ENCODE measurements at places on chromosomes 4 and X.

DNA sequence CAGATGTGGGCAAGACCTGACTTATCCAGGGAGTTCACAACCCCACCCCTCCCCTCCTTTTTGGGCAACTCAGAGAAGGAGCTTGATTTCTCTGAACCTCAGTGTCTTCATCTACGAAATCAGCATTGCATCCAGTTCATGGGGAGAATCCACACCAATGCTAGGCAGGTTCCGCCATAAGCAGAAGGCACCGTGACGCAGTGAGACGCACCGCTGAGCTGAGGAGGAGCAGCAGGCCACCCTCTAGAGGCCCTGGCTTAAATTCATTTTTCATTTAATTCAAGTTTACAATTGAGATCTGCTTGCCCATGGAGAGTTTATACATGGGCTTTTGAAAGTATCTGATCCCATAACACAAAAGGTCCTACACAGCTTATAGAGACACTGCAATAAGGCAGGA lies 55.7 kb downstream of the CPZ start:
- no peak for DNase-seq

DNA sequence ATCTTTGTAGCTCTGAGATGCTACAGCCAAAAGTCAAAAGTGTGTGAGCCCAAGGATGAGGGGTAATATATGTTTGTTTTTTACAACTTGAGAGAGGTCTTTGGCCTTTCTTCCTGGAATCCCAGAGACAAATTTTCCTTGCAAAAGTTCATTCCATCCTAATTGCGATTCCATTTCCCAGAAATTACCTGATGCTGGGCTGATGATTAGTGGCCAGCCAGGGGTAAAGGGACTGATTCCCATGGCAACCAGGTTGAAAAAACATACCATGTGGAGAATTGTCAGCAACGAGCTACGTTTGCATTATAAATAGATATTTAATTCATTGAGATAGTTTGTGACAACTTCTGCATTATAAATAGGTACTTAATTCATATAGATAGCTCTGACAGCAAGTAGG lies 17.8 kb downstream of the IGSF1 start:
- DNase-seq: no peak

DNA sequence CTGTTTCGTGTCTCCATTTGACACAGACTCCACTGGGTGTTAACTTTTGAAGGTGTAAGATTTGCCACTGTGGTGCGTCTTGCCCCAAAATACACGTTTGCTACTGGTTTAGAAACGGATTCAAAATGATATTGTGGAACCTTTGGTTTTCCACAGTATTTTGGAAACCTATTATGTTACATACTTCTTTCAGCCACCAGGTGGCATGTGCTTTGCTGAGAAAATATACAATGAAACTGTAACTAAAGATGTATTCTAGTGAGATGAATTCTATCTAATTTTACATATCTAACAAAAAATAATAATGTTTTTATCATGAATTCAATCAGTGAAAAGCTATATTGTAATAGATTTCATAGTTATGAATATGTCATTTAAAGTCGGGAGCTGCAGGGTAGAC lies 28.4 kb upstream of the SLITRK4 start:
- no peak for DNase-seq

GRCh38 chrX:71378732-71379131 lies 12.6 kb downstream of the TAF1 start:
- DNase-seq: no peak

- no peak for DNase-seq
These were observed 88.8 kb downstream of the BCOR start for GRCh38 chrX:40008791-40009461.

- no peak for DNase-seq
These were observed 735.6 kb downstream of the GLUD2 start for GRCh38 chrX:121782976-121783375.

DNA sequence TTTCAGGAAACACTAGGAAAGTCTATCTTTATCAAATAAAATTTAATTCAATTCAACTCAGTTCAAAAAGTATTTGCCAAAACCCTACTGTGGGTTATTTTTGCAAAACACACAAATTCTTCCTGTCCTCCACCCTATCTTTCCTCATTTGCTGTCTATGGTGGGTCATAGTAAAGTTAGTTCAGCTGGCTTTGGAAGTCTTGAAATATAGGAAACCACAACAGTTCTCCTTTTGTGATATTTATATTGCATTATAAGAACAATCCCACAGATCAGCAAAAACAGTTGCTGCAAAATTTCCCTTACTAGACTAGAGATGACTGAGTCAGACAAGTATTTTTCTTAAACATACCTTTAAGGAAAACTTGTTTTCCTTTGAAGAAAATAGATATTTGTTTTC lies 22.2 kb downstream of the CYBB start:
- no peak for DNase-seq

DNA sequence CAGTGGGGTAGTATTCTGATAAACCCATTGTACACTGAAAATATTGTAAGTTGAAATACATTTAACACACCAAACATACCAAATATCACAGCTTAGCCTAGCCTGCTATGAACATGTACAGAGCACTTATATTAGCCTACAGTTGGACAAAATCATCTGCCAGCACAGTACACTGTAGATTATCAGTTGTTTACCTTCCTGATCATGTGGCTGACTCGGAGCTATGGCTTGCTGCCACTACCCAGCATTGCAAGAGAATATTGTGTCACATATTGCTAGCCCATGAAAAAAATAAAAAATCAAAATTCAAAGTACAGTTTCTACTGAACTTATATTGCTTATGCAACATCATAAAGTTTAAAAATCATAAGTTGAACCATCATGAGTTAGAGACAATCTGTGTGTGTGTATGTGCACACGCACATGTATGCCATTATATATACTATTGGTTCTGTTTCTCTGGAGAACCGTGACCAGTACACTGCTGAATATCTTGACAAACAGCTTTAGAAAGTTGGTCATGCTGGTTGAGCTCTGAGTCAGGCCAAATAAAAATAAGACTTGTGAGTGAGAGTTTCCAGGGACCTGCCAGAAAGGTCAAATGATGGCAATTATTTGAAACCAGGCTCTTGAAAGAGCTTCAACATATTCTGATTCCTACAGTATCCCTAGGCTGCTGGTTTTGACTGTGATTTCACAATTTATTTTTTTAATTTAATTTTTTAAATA lies 238.5 kb downstream of the PRR32 start:
- no peak for DNase-seq

GRCh38 chr4:23097251-23097650 lies 404.5 kb downstream of the GBA3 start:
- DNase-seq: no peak

- no peak for DNase-seq
These were observed 53.7 kb upstream of the HPF1 start for GRCh38 chr4:169811476-169811875.

DNA sequence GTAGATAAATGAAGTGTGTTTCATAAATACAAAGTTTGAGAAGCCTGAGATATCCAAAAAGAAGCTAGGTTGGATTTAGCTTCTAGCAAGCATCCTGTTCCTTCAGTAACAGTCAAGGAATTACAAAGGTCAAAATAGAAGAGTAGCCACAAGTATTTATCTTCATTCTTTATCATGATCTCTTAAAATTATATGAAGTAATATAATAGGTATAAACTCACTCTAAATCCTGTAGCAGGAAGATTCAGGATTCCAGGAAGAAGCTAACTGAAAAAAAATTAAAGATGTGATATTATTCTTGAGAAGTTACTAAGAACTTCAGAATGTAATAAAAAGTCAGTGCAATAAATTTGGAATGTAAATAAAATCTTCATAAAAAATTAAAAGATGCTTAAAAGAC lies 31.1 kb upstream of the RXFP1 start:
- no peak for DNase-seq

- no peak for DNase-seq
These were observed 146.8 kb upstream of the NALF2 start for GRCh38 chrX:69357317-69357716.

DNA sequence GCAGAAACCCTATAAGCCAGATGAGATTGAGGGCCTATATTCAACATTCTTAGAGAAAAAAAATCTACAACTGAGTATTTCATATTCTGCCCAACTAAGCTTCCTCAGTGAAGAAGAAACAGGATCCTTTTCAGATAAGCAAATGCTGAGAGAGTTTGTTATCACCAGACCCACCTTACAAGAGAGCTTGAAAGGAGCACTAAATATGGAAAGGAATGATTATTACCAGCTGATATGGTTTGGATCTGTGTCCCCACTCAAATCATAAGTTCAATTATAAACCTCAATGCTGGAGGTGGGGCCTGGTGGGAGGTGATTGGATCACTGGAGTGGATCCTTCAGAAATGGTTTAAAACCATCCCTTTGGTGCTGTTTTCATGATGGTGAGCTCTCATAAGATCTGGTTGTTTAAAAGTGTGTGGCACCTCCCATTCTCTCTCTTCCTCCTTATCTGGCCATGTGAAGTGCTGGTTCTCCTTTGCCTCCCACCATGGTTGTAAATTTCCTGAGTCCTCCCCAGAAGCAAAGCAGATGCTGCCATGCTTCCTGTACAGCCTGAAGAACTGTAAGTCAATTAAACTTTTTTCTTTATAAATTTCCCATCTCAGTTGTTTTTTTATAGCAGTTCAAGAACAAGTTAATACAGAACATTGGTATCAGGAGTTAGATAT lies 144.2 kb downstream of the MSN start:
- no peak for DNase-seq

DNA sequence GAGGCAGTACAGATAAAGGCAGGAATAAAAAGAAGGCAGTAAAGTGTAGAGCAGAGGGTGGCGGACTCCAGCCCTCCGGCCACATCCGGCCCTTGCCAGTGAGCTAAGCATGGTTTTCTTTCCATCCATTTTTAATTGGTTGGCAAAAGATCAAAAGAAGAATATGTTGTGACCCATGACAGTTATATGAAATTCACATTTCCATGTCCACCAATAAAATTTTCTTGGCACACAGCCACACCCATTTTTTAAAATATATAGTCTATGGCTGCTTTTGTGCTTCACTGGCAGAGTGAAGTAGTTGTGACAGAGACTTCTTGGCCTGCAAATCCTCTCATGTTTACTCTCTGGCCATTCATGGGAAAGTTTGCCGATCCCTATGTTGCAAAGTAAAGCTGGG lies 29.8 kb downstream of the SLC9A6 start:
- no peak for DNase-seq

- no peak for DNase-seq
These were observed 12.7 kb downstream of the MAML3 start for GRCh38 chr4:140141210-140141835.
